ENCODE measurements at places on chromosomes 1 and 21. TPM values are rescaled to one million over a fixed set of nuclear protein-coding genes. Genes with fewer than 3 reads are reported as not detected.
A peak's percentile ranks its signal among the peaks of the same experiment; 100 is the strongest.

The BMP8B gene
- 0.14 TPM for polyA plus RNA-seq

The AIM2 gene
- polyA plus RNA-seq: 3.7 TPM

The EDARADD gene
- 16.2 TPM for polyA plus RNA-seq

The BNIPL gene
- 0.08 TPM for polyA plus RNA-seq

The RPTN gene
- polyA plus RNA-seq: not detected

The RGS1 gene
- polyA plus RNA-seq: 82.9 TPM

The ASTN1 gene
- polyA plus RNA-seq: not detected

The ARHGEF16 gene
- 0.06 TPM for polyA plus RNA-seq

The OR2M5 gene
- not detected for polyA plus RNA-seq

The TLR5 gene
- polyA plus RNA-seq: 0.71 TPM

GRCh38 chr1:119743308-119743707 lies 25.4 kb downstream of the HMGCS2 start:
- no peak overlapping the region for H3K27ac ChIP-seq
- H3K36me3 ChIP-seq: no peaks in the 10 kb centered on the region
- no peaks in the 10 kb centered on the region for H3K27me3 ChIP-seq
- no peak for DNase-seq
- H3K4me1 ChIP-seq: no peaks in the 10 kb centered on the region

- H3K27ac ChIP-seq: no peak overlapping the region
- H3K4me3 ChIP-seq: no peak overlapping the region
- H3K27me3 ChIP-seq: peaks cover 62% of the 10 kb centered on the region
- no peak for DNase-seq
- peaks cover 8% of the 10 kb centered on the region for H3K4me1 ChIP-seq
Observed at GRCh38 chr1:156638189-156638985, 3.5 kb upstream of the BCAN start.

- no peak overlapping the region for H3K4me3 ChIP-seq
- no peaks in the 10 kb centered on the region for H3K4me1 ChIP-seq
- H3K36me3 ChIP-seq: no peaks in the 10 kb centered on the region
- peak overlapping the region; percentile 45 for H3K27ac ChIP-seq
Observed at GRCh38 chr1:211928993-211929637, 98.6 kb upstream of the LPGAT1 start.

DNA sequence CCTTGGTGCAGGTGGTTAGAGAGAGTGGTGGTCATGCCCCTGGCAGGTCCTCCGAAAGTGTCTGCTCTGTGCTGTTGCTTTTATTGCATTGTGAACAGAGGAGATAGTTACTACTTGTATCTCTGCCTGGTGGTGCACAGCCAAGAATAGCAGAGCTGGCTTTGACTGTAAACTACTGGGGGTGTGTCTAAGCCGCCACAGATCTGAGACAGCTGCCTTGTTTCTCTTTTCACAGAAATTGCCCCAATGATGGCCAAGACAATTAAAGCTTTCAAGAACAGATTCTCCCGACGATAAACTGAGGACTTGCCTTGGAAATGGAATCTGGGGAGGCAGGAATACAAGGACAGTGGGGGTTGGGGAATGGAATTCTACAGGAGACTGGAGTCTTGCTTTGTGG lies 16.0 kb downstream of the ELOA start:
- H3K36me3 ChIP-seq: peaks cover 49% of the 10 kb centered on the region
- H3K4me3 ChIP-seq: no peak overlapping the region
- no peaks in the 10 kb centered on the region for H3K4me1 ChIP-seq
- no peak for DNase-seq
- H3K27ac ChIP-seq: no peak overlapping the region

GRCh38 chr1:217668351-217668940 lies 37.3 kb downstream of the SPATA17 start:
- H3K36me3 ChIP-seq: no peaks in the 10 kb centered on the region
- H3K4me3 ChIP-seq: no peak overlapping the region
- H3K27me3 ChIP-seq: no peaks in the 10 kb centered on the region
- no peak overlapping the region for H3K27ac ChIP-seq
- no peaks in the 10 kb centered on the region for H3K4me1 ChIP-seq
- DNase-seq: no peak

DNA sequence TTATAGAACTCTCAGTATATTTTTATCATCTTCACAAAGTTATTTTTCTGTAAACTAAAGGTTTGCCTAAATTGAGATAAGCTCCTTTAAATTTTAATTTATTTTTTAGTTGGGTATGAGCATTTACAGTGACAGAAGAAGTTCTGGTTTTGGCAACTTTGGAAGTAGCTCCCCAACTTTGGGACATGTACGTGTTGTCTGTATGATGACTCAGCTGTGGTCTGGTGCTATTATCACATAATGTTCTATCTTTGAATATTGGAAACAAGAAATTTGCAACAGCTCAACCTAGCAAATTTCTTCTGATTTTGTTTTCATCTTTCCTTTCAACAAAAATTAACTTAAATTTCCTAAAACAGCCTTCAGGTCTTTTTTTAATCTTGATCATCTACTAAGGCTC lies 46.6 kb upstream of the C1orf105 start:
- no peaks in the 10 kb centered on the region for H3K36me3 ChIP-seq
- H3K4me3 ChIP-seq: no peak overlapping the region
- no peak overlapping the region for H3K27ac ChIP-seq
- no peak for DNase-seq

DNA sequence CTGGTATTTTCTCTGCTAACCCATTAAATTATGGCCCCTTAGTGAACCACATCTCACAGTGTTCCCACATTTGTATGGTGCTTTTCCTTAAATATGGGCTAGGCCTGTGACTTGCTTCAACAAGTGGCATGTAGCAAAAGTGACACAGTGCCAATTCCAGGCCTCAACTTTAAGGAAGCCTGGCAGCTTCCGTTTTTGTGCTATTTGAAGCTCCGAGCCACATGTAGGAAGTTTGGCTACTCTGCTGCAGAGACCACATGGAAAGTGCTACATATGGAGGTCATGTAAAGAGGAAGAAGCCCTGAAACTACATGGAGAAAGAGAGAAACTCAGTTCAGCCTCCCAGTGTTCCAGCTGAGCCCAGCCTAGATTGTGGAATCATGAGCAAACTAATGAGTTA lies 28.5 kb upstream of the DR1 start:
- no peak for DNase-seq
- no peak overlapping the region for H3K27ac ChIP-seq
- H3K27me3 ChIP-seq: no peaks in the 10 kb centered on the region
- no peak overlapping the region for H3K4me3 ChIP-seq

DNA sequence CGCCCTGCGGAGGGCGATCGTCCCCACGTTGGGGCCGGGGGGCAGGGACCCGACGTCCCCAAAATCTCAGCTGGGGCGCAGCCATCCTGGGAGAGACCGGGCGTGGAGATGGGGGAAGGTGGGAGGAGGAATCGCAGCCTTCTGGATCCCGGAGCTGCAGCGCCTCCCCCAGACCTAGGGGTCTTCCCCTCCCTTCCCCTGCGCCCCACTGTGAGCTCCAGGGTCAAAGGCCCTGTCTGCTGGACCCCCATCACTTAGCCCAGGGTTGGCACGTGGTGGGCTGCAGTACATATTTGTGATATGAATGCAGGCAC lies 90.2 kb upstream of the VAMP3 start:
- peaks cover 5% of the 10 kb centered on the region for H3K27me3 ChIP-seq
- H3K4me3 ChIP-seq: peak overlapping the region; percentile 61
- H3K27ac ChIP-seq: no peak overlapping the region
- H3K36me3 ChIP-seq: no peaks in the 10 kb centered on the region
- no peak for DNase-seq
- no peaks in the 10 kb centered on the region for H3K4me1 ChIP-seq

- H3K4me1 ChIP-seq: peaks cover 67% of the 10 kb centered on the region
- H3K27ac ChIP-seq: no peak overlapping the region
- no peaks in the 10 kb centered on the region for H3K36me3 ChIP-seq
- DNase-seq: no peak
- no peaks in the 10 kb centered on the region for H3K27me3 ChIP-seq
Observed at GRCh38 chr1:54477153-54477561, 70.9 kb upstream of the ACOT11 start.

DNA sequence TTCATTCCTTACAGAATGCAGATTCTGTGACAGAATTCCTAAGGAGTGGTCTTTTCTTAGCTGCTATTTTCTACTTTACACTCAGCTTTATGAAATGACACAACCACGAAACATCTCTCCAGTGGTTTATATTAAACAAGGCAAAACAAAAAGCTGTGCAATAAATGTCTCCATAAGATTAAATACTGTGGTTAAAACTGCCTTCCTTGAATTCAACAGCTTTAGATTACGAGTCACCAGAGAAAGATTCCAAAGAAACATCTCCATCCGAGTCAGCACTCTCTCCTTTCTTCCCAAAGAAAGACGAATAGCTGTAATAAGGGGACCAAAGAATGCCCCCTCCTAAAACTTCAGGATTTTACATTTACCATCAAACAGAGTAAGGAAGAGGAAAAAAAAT lies 4.6 kb upstream of the C1orf87 start:
- H3K27ac ChIP-seq: no peak overlapping the region
- H3K4me1 ChIP-seq: no peaks in the 10 kb centered on the region
- H3K4me3 ChIP-seq: no peak overlapping the region
- H3K36me3 ChIP-seq: no peaks in the 10 kb centered on the region

- H3K4me1 ChIP-seq: no peaks in the 10 kb centered on the region
- H3K27me3 ChIP-seq: no peaks in the 10 kb centered on the region
- no peak for DNase-seq
- H3K4me3 ChIP-seq: no peak overlapping the region
Observed at GRCh38 chr1:197725044-197725443, 50.2 kb downstream of the DENND1B start.

- no peak overlapping the region for H3K27ac ChIP-seq
- no peak overlapping the region for H3K4me3 ChIP-seq
- no peaks in the 10 kb centered on the region for H3K27me3 ChIP-seq
- no peak for DNase-seq
Observed at GRCh38 chr1:34520111-34520510, 234.7 kb upstream of the GJB5 start.

GRCh38 chr1:9376430-9376829 lies 83.7 kb downstream of the SPSB1 start:
- no peak for DNase-seq
- no peaks in the 10 kb centered on the region for H3K36me3 ChIP-seq
- H3K27ac ChIP-seq: no peak overlapping the region
- no peaks in the 10 kb centered on the region for H3K27me3 ChIP-seq

DNA sequence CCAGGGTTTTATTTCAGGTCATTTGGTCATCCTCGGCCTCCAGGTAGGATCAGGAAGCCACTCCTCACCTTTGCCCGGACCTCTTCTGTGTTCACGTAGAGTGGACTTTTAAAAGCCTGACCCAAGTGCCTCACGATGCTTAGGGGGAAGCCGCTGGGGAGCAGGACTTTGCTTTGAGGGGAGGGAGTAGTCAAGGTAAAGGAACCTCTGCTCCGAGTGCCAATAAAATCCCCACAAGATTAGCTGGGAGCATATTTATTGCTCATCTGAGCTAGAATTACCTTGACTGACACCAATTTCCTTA lies 603 bp upstream of the DHRS3 start:
- H3K36me3 ChIP-seq: peaks cover 4% of the 10 kb centered on the region
- peak overlapping the region; percentile 92 for H3K4me3 ChIP-seq
- peak overlapping the region; percentile 85 for H3K27ac ChIP-seq
